ENCODE measurements at places on chromosomes 2 and 18.

GRCh38 chr2:105660489-105660888 lies 84.2 kb upstream of the NCK2 start:
- DNase-seq = no peak

DNA sequence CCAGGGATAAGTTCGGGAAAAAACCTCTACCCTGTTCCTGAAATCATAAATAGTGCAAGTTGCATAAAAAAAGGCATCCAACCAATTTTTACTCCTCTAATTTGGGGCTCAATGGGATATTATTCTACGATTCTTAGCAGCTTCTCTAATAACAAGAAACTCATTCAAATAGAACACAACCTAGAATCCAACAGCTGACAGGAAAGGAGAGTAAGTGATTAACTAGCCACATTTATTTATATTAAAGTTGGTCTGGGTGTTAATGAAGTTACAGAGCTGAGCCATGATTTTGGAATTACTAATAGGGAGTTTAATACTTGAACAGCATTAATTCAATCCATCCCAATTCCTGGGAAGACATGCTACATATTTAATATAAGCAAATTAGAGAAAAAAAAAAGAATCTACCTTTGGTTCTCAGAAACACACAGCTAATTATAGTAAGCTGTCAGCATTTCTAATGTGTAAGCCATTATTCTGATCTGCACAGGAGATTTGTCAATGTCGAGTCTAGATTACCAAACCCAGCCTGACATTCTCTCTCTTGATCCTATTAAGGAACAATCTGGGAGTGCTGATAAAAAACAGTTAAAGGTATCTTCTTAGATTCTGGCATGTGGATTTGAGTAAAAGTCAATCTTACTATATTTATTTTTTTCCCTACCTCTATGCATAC lies 267.7 kb downstream of the NBAS start:
- DNase-seq = no peak

- DNase-seq = peak; percentile 80
These were observed 346.9 kb downstream of the DYSF start for GRCh38 chr2:71800106-71800809.

GRCh38 chr2:241598061-241598460 lies 38.9 kb downstream of the THAP4 start:
- DNase-seq = no peak

GRCh38 chr2:63101954-63102353 lies 51.3 kb downstream of the OTX1 start:
- no peak for DNase-seq

- DNase-seq = no peak
These were observed 4.2 kb downstream of the CNDP2 start for GRCh38 chr18:74500372-74500771.

- DNase-seq = no peak
These were observed 6.5 kb downstream of the POU3F3 start for GRCh38 chr2:104860451-104860790.

- no peak for DNase-seq
These were observed 23.3 kb downstream of the EDAR start for GRCh38 chr2:108965540-108966289.

GRCh38 chr18:36302676-36303075 lies 5.2 kb downstream of the FHOD3 start:
- no peak for DNase-seq

DNA sequence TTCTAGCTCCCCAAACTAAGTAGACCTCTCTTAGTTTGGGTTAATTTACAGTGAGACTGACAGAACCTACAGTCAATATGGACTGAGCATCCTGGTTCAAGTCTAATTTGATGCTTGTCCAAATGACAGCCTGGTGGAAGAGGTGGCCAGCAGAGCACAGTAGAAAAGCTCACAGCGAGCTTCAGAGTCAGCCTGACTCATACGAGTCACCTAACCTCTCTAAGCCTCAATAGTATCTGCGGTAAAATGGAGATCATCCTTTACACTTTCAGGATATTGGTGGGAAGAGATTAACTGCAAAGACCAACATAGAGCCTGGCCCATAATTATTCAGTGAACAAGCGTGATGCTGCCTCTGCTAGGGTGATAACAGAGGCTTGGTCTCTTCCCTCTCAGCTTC lies 54.5 kb downstream of the DOCK10 start:
- DNase-seq = no peak

- DNase-seq = no peak
These were observed 294.8 kb upstream of the DDX18 start for GRCh38 chr2:117519721-117520120.

GRCh38 chr2:242054406-242054805 lies 184.9 kb downstream of the RTP5 start:
- no peak for DNase-seq

- DNase-seq = no peak
These were observed 11.2 kb upstream of the NEMP2 start for GRCh38 chr2:190545555-190546385.

DNA sequence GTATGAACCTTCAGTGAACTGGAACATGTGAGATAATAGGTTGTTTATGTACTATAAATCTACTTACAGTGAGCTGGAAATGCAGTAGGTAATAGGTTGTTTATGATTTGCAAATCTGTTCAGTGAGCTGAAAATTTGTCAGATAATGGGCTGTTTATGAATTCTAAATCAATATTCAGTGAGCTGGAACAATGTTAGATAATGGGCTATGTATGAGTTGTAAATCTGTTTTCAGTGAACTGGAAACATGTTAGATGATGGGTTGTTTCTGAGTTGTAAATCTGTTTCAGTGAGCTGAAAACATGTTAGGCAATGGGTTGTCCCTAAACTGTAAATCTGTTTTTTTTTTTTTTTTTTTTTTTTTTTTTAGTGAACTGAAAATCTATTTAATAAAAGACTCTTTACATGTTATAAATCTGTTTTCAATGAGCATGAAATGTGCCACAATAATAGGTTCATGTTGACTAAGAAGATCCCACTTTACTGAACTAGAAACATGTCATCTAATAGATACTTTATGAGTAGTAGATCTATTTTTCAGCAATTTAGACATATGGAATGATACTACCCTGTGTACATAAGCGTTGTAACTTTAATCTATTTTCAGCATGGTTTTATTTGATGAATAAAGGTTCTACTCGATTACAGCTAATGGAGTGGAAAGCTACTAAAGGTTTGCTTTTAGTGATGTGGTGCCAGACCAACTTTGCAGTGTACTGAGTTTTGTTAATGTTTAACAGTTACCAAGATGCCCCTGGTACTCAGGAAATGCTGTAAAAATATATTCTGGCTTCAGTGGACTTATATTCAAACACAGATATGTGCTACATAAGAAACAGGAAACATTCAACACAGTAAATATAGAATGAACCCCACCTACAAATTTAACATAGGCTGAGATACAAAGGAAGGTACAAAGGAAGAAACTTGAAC lies 1471.8 kb downstream of the LRP1B start:
- DNase-seq = no peak

DNA sequence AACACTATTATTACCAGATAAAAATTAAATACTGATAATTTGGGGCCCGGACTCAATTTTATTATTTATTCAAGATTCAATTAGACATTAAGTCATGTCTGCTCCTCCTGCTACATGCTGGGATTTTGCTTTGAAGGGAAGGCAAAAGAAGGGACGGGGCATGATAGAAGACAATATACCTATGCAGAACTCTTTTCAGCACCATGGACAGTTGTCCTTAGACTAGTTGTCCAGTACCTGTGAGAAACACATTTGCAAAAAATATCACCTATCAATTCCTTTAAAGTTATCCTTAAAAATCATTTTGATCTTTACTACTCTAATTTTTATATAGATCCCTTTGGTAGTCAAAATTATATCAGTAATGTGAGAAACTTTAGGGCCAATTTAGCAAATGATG lies 100.2 kb upstream of the SULT1C3 start:
- DNase-seq = no peak

DNA sequence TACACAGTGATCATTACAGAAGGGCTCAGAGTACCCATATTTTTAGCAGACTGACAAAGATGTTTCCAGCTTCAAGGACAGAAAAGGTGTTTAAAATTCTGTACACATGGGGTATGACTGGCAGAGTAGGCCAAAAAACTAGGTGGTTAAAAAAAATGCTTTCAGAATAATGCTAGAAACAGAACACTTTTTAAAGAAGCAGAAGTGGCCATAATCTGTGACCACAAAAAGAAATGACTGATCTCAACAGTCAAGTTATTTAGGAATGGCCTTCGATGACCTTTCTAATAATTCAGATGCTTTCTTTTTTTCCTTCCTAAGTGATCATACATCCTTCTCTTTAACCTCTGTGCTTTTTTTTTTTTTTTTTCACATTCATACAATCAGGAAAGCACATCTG lies 4.1 kb upstream of the AQP4 start:
- no peak for DNase-seq

DNA sequence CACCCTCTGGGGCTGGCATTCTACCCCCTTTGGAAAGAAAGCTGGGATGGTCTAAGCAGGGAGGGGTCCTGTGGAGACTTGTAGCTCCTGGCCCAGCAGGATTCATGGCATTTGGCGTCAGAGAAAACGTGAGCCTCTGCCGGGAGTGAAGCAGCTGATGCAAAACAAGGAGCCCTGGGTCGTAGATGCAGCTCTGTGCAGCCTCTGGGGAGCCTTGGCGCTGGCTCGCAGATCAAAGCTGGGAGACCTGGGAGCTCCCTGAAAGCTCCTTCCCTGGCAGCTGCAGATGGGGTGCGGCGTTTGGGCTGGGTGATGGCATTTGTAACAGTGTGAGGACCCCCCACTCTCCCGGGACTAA lies 148.3 kb downstream of the KLHL29 start:
- no peak for DNase-seq

- no peak for DNase-seq
These were observed 68.3 kb upstream of the PPM1B start for GRCh38 chr2:44100351-44100750.

- DNase-seq = no peak
These were observed 7.6 kb downstream of the WDR35 start for GRCh38 chr2:19982268-19982667.

GRCh38 chr2:696999-697627 lies 19.9 kb upstream of the TMEM18 start:
- no peak for DNase-seq

GRCh38 chr2:198165289-198165688 lies 360.9 kb downstream of the PLCL1 start:
- no peak for DNase-seq

DNA sequence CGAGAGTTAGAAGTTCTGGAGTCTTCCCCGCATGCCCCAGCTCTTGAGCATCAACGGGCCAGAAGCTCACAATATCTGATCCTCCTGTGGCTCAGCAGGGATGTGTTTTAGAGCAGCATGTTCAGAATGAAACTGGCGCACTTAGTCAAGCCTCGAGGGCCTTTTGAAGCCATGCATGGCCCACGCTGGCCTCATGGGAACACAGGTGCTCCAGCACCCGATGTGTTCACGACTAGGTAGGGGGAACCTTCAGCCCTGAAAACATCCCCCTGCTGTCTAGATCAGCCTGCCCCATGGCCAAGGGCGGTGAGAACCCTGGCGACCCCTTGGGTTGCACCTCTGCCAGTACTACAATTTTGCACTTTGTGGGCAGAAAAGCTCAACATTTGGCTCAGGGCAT lies 32.8 kb downstream of the MSH6 start:
- no peak for DNase-seq

All from cerebellar cortex (tissue), 1 donor.